Stimulated activated naive CD4-positive, alpha-beta T cell treated with Interleukin-2 at 50 U/mL for 16 hours (primary cell): ENCODE measurements at places on chromosomes 2 and 18.

GRCh38 chr2:131349021-131349420 lies 14.9 kb downstream of the RAB6D start:
- DNase-seq, result no peak

- DNase-seq, result no peak
These were observed 49.0 kb upstream of the TFCP2L1 start for GRCh38 chr2:121333834-121334558.

DNA sequence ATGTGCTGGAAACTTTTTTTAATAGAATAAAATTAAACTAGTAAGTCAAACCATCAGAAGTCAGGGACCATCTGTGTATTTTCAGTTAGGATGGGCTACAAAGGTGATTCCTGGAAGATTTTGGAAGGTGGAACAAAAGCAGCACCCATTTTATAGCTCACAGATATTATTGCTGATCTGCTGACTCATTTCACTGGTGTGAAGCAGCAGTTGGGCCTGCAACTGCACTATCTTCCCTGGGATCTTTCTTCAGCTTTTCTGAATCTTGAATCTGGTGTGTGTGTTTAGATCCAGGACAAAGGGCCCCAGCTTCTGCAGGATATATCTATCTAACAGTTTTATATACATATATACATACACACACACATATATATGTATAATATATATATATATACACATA lies 35.6 kb upstream of the BCL11A start:
- no peak for DNase-seq

DNA sequence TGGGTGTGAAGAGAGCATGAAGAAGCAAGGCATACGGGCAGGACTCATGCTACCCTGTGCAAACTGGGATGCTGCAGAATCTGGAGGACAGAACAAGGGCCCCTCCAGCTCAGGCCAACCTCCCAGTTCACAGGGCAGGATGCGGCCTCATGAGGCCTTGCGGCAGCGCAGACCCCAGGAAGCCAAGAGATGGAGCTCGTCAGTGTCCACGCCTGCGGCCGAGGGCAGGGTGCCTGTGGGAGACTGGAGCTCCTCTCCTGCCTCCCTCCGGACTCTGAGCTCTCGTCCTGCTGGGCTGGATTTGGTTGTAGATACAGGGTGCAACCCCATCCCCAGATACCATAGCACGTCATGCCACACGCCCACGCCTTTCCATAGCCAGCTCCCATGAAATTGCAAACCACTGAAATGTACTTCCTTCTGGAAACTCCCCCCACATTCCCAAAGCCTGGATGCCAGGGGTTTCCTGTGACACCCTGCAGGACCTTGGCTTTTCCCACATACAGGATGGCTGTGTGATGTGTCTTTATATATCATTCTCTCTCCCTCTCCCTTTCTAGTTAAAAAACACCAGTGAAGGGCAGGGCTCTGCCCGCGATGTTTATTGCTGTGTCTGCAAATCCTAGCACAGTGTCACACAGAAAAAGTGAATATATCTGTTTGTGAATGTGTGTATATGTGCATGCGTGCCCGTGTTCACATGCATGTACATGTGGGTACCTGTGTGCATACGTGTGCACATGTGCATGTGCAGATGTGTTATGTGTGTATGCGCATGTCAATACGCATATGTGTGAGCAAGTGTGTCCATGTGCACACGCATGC lies 12.3 kb upstream of the SNTG2 start:
- no peak for DNase-seq

- DNase-seq, result no peak
These were observed 7.1 kb upstream of the CYS1 start for GRCh38 chr2:10087360-10087759.

DNA sequence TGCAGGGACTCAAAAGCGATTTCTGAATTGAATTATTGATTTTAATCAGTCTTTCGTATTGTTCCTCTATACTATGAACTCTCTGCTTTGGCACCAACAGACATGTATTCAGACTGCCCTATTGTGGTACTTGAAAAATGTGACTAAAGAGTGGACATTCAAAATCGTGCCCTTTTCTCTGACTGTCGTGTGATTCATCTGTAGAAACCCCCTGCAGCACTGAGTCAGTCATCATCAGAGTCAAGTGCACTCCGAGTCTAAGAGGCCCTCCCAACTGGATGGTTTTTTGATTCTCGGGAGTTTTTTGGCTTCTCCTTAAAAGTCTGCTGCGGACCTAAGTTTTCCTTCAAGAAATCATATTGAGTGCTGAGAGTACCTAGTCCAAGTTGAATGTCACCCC lies 96.4 kb upstream of the FOSL2 start:
- no peak for DNase-seq

DNA sequence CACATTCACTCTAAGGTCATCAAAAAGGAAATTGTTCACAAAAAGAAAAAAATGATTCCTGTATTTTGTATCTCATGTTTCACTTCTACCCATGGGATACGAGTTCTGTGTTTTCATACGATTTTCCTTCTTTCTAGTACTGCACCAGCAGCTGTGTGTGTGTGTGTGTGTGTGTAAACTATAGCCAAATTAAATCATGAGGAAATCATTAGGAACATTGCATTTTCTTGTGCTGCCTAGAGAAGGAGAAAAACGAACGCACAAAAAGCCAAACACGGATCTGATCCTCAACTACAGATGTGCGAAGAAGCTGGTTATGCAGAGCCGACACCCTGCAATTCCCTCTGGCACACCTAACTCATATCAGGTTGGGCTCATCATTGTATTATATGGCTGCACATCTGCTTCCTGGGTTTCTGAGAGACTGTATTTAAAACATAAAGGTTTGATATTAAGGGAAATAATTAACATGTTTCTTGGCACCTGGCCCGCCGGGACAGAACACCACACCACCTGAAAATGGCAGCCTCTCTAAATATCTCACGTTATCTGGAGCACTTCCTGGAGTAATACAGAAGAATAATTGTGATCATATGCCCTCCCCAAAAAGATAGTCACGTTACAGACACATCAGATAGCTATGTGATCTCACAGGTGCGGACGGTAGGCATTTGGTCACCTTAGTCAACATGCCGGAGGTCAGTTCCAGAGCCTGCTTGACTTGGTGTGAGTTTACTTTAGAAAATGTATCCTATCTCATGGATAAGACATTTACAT lies 586.3 kb upstream of the SALL3 start:
- DNase-seq, result no peak

DNA sequence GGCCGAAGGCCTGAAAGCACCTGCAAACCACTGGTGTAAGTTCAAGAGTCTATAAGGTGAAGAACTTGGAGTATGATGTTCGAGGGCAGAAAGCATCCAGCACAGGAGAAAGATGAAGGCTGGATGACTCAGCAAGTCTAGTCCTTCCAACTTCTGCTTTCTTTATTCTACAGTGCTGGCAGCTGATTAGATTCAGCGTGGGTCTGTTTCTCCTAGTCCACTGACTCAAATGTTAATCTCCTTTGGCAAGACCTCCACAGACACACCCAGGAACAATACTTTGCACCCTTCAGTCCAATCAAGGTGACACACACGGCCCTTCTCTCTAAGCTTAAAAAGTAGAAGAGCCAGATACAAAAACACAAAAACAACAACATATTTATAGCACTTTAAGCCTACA lies 43.4 kb downstream of the NMS start:
- no peak for DNase-seq

- no peak for DNase-seq
These were observed 94.4 kb downstream of the KCTD18 start for GRCh38 chr2:200415455-200415854.

DNA sequence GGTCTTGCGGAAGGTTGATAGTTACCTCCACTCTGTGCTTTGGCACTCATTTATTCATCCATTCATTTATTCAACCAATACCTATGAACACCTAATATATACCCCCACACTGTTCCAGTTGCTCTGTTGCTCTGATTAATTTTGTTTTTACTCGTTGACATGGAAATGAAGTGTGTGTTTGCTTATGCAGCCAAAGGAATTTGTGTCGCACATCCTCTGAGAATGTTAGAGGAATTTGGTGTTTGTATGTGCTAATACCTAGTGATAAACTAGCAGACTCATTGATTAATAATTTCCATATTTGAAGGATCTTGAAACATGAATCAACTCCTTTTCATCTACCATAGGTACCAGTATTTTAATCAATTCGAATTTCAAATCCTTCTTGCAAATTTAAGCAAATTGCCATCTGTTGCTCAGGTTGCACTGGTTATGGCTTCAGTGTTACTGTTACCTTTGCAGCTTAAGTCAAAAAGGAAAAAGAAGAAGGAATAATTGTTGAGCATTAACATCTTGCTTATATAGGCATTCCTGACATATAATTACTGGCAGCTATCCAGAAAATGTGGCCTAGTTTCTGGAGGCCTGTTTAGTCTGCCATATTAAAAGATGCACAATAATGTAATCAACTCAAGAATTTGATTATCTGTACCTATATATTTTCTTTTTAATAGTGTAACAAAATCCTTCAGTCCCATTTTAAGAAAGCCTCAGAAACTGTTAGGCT lies 25.7 kb upstream of the CRIM1 start:
- no peak for DNase-seq

DNA sequence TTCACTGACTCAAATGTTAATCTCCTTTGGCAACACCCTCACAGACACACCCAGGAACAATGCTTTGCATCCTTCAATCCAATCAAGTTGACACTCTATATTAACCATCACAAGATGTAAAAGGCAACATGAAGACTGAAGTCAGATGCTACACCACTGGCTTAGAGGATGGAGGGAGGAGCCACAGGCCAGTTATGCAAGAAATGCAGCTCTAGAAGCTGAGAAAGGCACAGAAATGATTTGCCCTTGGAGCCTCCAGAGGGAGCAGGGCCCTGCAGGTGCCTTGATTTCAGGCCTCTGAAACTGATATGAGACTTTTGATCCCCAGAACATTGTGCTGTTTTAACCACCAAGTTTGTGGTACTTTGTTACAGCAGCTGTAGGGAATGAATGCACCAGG lies 276.3 kb downstream of the KCNS3 start:
- no peak for DNase-seq

GRCh38 chr2:109081374-109081773 lies 47.6 kb upstream of the SH3RF3 start:
- DNase-seq, result no peak

DNA sequence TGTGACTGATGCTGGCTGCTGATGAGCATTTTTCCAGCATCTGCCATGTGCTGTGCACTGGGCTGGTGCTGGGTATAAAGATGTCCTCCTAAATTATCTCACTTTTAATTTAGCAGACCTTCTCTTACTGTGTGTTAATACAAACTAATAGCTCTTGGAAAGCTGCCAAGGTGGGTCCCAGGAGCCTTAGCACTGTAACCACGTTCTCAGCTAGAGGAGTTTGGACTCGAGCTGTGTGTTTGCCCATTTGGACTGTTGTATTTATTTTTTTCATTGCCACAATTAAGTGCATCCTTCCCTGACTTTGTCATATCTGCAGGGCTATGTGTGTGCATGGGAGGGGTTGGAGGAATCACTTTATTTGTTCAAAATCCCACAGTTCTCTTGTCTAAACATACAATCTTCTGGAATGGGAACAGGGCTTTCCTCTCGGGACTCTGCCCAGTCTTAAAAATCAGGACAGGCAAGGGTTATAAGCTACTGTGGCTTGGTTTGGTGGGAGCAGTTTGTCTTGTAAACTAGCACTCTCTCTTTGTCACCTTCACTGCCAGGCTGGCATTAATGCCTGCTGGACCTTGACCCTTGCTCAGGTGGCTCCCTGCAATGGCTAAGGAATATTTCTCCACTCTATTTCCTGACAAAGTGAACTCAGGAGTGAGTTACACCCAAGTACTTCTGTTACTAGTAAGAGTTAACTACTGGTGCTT lies 129.7 kb upstream of the MGAT5 start:
- no peak for DNase-seq

DNA sequence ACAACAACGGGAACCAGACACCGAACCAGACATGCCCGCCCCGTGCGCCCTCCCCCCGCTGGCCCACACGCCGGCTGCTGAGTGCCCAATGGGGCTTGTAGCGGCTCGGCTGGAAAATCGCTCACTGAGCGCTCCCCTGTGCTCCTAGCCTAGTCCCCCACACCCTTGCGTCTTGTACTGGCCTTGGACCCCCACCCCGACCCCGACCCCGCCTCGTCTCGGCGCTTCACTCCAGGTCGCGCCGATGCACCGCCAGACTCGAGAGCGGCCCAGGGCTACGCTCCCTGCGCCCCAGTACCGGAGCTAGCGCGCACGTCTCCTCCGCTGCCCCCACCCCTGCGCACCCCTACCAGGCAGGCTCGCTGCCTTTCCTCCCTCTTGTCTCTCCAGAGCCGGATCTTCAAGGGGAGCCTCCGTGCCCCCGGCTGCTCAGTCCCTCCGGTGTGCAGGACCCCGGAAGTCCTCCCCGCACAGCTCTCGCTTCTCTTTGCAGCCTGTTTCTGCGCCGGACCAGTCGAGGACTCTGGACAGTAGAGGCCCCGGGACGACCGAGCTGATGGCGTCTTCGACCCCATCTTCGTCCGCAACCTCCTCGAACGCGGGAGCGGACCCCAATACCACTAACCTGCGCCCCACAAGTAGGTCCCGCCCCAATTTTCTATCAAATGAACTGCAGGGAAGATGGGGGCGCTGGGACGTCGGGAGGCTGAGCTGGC lies 1.5 kb downstream of the GAD1 start:
- DNase-seq, result no peak

DNA sequence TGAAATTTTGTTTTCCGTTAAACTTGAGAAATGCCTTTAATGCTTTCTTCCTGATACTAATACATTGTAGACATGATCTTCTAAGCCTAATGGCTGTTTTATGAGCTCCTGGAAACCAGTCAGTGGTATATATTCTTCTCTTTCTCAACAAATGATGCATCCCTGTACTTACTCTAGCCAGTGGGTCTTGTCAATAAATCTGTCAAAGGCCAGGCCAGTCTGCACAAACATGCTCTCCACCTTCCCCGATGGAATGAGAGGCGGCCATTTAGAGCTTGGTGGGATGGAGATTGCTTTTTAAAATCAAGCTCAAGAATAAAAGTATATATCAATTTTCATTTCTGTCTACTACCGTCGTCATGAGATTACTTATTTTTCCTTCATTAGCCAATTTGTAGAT lies 140.1 kb downstream of the LYPD6B start:
- no peak for DNase-seq

DNA sequence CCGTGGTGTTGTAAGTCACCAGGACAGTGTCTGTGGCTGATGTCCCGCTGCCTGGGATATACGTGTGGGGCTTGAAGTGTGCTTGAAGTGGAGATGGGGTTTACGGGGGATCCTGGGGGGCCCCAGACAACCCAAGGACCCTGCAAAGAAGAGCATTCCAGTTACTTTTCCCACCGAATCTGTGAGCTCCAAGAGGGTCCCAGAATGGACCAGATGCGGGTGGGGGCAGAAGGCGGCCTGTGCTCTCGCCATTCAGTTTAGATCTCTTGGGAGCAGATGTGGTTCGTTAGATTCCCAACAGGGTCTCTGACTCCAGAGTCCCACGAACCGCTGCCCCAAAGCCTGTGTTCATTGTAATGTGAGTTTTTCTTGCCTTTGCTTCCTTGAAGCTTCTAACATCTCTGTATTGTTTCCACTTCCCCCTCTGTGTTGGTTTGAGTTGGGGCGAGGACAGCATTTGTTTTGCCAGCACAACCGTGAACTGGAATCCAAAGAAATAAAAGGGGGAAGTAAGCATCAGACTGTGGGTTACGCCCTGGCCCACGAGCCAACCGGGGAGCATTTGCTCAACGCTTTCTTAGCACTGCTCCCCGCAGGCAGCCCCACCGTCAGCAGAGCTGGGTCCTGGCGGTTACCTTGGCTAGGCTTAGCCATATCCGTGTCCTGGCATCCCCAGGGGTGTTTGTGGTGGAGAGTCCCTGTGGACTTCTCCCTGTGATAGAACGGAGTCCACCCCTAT lies 92.1 kb downstream of the SH3BP4 start:
- no peak for DNase-seq
